ENCODE measurements at places on chromosomes 1 and 21.
A peak's percentile ranks its signal among the peaks of the same experiment; 100 is the strongest.

DNA sequence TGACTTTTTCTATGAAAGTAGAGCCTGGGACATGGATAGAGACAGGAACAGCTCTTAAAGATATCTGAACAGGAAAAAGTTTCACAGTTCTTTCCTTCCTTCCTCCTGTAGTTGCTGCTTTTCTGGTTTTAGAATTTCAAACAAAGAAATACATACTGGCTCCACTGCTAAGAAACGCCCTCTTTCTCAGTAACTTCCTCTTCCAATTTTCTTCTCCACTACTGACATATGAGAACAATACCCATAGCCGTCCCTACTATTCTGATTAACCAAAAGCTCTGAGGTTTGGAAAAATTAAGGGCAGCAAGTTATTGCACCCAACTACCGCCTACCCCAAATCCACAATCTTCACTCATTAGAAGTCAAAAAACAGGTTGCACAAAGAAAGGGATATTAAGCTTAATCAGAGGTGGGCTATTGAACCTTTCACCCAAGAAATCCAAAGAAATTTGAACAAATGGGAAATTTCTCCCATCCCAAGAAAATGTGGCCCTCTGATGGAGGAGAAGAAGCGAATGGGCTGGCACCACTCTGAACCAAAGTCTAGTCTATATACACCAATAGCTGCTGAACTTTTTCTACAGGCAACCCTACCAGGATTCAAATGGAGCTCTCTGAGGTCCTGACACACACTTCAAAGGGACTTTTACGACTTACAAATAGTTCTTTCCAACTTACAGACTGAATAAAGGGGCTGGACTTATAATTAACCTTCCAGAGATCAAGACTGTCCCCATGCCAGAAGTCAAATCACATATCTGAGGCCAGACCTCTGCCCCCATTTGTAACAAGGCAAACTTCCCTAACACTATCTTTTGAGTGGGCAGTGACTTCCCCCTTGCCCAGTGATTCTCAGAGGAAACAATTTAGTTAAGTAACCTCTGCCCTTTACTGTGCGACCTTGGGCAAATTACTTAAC lies 1.7 kb downstream of the WASF2 start:
- no peak for DNase-seq

DNA sequence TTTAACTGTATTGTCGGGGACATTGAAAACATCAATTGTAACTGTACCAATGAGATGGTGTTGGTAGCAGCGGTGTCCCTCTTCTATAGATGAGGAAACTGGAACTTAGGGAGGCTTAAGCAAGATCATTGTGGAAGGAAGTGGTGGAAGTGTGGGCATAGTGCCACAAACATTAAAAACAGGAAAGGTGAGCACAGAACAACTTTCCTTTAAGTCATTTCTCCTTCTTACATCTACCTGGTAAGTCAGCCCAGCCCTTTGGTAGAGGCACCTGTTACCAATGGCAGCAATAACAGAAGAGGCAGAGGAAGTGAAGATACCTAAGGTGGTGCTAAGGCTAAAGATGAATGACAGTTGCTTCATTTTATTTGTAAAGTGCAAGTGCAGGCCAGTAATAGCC lies 12.0 kb upstream of the CTSS start:
- no peak for DNase-seq

GRCh38 chr1:27100335-27101053 lies 54.4 kb downstream of the SLC9A1 start:
- DNase-seq: no peak

GRCh38 chr1:92705446-92705845 lies 79.5 kb downstream of the EVI5 start:
- no peak for DNase-seq

- no peak for DNase-seq
Observed at GRCh38 chr1:167794043-167794442, 72.3 kb downstream of the MPZL1 start.

- DNase-seq: peak; percentile 30
Observed at GRCh38 chr1:16026723-16027484, 5.1 kb downstream of the CLCNKA start.

- DNase-seq: no peak
Observed at GRCh38 chr1:18661404-18662285, 31.0 kb downstream of the PAX7 start.

- no peak for DNase-seq
Observed at GRCh38 chr1:218829097-218829496, 344.6 kb upstream of the LYPLAL1 start.

GRCh38 chr1:241782396-241782795 lies 65.6 kb upstream of the EXO1 start:
- no peak for DNase-seq

DNA sequence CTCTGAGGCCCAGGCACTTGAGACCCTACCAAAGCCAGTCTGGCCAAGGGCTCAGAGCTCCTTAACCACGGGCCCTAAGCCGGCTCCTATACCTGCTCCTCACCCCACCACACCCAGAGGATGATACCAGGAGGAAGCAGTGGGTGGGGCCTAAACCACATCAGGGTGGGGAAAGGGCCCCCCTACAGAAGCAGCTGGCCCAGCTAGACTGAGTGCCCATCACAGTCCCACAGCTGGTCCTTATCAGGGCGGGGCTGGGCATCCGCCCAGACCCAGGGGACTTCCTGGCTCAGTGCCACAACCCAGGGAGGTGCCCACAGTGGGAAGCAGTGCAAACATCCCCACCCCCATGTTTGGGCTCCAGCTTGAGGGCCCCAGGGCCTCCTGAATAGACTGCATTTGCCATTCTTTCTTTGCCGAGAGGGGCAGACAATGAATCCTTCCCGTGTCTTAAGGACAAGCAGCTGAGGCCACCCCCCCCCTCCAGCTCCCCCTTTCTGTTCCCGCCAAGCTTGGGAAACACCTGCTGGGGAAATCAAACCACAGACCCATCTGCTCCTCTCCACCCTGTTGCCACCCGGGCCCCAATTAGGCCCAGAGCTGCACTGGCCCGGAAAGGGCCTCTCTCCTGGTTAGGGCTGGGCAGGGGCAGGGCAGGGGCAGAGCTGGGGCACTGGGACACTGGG lies 6.2 kb downstream of the E2F2 start:
- peak; percentile 21 for DNase-seq

GRCh38 chr1:1183833-1184775 lies 10.4 kb downstream of the TTLL10 start:
- no peak for DNase-seq

DNA sequence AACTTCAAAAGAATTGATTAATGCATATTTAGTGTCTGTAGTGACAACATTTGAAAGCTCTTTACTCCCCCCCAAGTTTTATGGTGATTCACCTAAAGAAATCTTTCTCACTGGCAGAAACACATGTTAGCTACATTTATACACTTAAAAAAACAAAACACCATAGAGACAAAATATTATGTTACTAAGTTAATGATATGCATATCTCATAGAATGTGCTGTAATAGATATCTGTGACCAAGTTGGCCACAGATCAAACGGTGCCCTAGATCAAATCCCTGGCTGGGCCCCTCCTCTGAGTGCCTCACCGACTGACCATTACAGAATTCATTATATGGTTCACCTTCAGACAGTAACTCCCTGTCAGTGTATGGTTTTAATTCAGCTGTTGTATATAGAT lies 322.1 kb upstream of the LYPLAL1 start:
- DNase-seq: no peak

DNA sequence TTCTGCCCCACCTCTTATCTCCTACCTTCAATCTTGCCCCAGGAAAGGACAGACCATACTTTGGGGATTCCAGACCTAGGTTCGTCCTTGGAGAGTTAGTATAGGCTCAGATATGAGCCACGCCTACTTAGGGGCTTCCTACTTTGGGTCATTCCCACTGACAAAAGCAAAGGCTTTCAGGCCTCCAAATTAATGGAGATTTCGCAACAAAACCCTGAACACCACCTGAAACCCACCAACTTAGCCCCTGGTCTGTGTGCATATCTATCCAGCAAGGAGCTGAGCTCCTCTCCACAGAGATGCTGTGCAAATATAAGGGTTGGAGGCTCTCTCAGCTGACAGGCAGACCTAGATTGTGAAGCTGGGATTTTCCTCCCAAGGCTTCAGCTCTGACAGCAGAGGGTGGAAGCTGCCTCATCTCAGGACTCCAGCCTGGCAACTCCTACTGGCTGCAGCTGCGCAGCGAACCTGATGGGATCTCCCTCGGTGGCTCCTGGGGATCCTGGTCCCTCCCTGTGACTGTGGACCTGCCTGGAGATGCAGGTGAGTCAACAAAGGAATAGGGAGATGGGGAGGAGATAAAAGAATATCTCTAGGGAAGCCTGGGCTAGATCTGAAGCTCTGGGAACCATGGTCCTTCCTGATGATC lies 2.1 kb downstream of the MPL start:
- DNase-seq: no peak

Measured in stimulated activated CD4-positive, alpha-beta T cell treated with anti-CD3 and anti-CD28 coated beads, Interleukin-4, amount 100 ng/mL, for 24 hours (primary cell).